ENCODE measurements at places on chromosomes 11 and 22. TPM values are rescaled to one million over a fixed set of nuclear protein-coding genes. Genes with fewer than 3 reads are reported as not detected.

GRCh38 chr11:83709434-83709833 lies 423.3 kb upstream of the CCDC90B start:
- no peak for DNase-seq

DNA sequence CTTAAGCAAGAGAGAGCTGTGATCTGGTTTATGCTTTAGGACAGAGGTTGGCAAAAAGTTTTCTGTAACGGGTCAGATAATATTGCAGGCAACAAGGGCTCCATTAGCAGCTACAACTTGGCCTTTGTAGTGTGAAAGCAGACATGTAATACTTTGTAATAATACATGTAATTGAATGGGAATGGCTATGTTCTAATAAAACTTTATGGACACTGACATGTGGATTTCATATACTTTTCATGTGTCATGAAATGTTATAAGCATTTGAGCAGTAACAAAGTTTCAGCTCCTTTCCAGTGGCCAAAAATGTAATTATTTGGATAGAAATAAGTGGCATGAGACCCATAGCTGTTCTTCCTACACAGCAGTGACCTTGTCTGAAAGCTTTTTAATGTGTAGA lies 3.1 kb downstream of the DYNC2H1 start:
- DNase-seq: no peak

- no peak for DNase-seq
Measured at GRCh38 chr11:16966930-16967671, 47.1 kb downstream of the PLEKHA7 start.

GRCh38 chr22:37427135-37427710 lies at the start of gene ELFN2:
ELFN2 (minus strand) TSS chr22:37427479; CDS start chr22:37375534, 51,945 bp downstream.
- DNase-seq: peak; percentile 51

- peak; percentile 93 for DNase-seq
Measured at GRCh38 chr11:45771566-45772448, 33.1 kb upstream of the SLC35C1 start.

DNA sequence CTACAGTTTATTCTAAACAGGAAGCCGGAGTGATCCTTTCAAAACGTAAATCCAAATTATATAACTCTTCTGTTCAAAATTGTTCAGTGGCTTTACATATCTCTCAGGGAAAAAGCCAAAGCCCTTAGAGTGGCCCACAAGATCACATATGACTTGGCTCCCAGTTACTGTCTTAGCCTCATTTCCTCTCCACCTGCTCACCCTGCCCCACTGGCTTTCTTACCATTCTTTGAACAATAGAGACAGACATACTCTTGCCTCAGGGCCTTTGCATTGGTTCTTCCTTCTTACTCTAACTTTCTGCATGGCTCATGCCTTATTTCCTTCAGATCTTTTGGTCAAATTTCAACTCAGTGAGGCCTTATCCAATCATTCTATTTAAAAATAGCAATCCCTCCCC lies 52.1 kb downstream of the STIM1 start:
- DNase-seq: no peak

DNA sequence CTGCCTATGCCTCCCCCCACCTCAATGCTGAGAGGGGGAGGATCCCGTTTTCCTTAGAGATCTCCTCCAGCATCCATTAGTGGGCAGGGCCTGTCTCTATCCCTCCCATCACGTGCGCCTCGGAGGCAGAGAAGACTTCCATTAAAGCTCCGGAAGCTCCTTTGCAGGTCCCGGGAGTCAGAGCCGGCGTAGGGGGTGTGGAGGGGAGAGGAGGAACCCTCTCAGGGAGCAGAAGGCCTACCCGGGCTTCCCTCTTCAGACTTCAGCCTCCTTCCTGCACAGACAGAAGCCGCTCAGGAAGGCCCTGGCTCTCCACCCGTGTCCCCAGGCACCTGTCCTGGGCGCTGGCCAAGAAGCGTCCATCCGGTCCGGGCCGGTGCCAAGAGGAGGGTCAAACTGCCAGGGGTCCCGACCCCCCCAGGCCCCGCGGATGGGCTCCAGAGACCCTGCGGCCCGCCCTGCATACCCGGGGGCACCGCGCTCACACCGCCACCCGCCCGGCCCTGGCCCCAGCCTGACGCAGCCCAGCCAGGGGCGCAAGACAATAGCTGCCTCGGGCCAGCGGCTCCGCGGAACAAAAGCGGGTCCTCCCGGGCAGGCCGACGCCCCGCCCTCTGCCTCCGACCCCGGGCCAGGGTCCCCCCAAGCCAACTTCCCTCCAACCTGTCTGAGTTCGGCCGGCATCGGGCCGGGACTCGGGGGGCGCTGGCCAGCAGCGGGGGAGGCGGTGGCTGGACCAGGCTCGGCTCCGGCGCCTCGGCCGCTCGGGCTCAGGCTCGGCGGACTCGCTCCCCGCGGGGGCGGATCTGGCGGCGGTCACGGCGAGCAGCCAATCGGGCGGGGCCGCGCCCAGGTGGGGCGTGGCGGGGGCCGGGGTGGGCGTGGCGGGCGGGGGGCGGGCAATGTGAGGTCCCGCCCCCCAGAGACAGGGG lies 29.9 kb downstream of the ARVCF start:
- peak; percentile 93 for DNase-seq

Gene TPBGL
- 0.12 TPM for polyA plus RNA-seq

- DNase-seq: no peak
Measured at GRCh38 chr11:112776834-112777233, 184.4 kb upstream of the NCAM1 start.

- peak; percentile 91 for DNase-seq
Measured at GRCh38 chr11:95790933-95791708, 823 bp downstream of the CEP57 start.

Gene E2F8
- 0.42 TPM for polyA plus RNA-seq

All from hepatocyte (in vitro differentiated cells).